Epithelial cell of proximal tubule (primary cell): ENCODE measurements at places on chromosomes 7 and 10.
A peak's percentile ranks its signal among the peaks of the same experiment; 100 is the strongest.

DNA sequence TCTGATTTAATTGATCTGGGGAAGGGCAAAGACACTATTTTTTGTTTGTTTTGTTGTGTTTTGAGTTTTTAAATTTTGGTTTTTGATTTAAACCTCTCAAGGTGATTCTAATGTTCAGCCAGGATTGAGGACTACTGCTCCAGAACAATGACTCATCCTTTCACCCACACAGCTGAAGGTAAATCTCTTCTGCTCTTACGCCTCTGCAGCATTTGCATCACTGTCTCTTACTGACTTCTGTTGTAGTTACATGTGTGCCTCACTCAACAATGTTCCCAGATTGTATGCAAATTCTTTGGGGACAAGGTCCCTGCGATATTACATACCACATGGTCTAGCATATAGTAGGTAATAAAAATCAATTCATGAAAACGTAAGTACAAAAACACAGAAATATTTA lies 467.5 kb upstream of the LRRN3 start:
- DNase-seq, result no peak

DNA sequence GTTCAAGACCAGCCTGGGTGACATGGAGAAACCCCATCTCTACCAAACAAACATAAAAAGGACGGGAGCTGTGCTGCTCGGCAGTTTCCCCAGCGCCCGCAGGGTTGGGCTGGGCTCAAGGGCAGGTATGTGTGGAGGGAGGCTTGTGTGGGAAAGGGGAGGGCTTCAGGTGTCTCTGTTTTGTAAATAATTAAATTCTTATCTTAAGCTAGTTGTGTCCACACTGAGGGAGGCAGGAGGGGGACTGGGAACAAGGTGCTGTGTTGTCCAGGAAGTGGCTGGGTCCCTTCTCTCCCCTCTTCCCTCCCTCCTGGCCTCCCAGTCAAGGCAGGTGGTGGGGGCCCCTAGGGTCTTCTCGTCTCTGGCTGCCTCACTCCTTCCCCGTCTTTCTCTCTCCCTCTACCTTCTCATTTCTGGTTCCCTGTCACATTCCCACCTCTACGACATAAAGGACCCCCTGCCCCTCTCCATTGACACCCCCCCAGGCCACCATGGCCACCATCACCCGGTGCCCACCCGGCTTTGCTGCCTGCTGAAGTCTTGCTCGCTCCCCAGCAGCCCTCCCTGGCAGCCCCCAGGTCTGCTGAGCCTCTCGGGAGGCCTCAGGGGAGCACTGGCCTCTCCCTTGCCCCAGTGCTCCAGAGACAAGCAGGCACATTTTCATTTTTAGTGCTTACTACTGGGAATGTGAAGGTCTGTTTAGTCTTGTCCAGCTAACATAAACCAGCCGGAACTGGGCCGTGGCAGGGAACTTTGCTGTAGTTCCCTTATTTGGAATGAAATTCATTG lies 19.3 kb downstream of the NEURL1 start:
- no peak for DNase-seq

DNA sequence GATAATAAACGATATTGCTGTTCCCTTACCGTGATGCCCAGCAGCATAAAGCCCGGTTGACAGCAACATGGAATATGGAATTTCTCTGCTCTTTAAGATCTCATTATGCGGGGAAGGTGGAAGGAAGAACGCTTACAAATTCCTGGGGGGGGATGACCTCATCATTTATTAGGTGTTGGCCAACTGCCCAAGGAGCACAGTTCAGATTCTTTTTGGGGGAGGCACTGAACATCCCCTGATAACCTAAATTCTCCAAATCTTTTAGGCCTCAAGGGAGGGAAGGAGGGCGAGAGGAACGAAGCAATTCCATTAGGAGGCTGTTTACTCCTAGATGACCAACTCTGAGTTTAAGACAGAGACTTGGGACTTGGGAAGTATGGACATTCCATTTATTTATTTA lies 5.2 kb upstream of the COL26A1 start:
- no peak for DNase-seq

DNA sequence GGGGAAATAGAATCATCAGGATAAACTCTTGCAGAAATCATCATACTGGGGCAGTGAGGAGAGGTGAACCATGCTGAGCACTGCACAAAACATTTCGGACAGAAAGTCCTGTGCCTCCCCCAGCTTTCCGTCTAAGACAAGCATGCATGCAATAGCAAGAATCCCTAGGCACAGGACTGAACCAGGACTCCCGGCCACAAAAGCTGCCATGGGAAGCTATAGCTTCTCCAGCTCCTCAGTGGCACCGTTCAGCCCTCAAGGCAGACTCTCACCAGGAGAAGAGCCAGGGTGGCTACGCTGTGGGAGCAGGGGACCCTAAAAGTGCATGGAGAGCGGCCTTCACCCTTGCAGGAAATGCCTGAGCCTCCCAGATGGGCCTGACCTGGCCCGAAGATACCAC lies 70.8 kb downstream of the ASB13 start:
- no peak for DNase-seq

GRCh38 chr10:96860631-96861277 lies 28.7 kb downstream of the LCOR start:
- no peak for DNase-seq

DNA sequence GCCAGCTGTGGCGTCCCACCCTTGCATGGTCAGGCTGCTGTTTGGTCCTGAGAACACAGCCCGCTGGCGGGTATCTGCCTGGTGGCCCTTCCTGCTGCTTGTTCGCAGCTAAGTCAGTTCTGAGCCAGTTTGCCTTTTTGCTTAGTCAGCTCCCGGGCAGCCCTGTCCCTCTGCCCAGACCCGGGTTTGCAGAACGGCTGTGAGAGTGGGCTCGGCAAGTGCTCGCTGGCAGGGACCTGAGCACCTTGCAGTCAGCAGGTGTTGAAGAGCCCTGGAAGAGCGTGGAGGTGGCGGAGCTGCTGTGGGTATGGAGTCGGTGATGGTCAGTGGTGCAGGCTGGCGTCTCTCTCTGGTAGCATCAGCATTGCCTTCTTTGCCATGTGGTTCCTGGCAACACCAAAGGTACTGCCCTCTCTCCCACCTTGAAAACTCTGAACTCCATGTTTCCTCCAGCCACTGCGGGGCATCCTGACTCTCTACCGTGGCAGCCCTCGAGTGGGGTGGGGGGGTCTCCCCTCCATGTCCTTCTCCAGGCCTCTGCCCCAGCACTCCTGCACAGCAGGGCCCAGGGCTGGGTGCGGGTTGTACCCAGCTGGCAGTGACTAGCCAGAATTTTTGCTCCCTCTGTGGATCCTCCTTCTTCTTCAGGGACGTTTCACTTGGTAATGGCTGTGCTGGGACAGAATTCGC lies 4.6 kb downstream of the INPP5A start:
- DNase-seq, result no peak

GRCh38 chr10:9910446-9910845 lies 1107.2 kb upstream of the CELF2 start:
- no peak for DNase-seq

GRCh38 chr7:87359366-87359765 lies 13.9 kb downstream of the CROT start:
- DNase-seq, result peak; percentile 35

DNA sequence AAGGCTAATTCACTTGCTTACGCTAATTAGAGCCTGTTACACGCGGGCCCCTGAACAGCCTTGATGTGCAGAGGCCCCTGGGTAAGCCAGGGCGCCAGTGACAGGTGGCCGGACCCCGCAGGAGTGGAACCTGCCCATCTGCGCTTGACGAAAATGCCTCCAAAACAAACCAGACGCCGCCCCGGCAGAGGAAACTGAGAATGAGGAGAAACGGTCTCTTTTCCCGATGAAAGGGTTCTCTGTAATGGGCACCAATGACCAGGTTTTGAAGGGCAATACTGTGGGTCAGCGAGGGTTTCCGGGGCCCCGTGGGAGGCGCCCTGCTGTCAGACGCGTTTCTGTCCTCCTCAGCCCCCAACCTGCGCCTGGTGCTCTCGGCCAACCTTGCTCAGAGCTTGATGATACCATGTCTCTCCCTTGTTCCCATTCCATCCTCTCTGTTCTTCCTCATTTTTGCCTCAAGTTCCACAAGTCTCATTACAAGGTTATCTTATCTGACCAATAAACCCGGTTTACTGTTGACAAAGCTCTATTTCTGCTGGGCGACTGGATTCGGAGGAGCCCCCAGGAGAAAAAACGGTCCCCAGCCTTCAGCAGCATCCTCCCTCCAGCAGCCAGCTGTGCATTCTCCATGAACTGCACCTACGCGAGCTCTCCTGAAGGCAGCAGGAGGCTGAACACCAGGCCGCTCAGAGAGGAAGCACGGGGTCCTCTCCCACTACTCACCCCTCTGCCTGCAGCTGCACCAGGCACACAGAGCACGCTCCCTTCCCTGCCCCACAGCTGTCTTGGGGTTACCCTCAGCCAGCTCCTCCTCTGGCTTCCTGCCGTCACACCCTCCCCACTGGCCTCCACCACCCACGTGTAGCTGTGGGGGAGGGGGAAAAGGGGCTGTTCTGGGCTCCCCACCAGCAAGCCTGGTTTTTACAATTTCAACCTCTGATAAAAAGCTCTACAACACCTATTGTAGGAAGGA lies 202.0 kb downstream of the MAD1L1 start:
- no peak for DNase-seq

DNA sequence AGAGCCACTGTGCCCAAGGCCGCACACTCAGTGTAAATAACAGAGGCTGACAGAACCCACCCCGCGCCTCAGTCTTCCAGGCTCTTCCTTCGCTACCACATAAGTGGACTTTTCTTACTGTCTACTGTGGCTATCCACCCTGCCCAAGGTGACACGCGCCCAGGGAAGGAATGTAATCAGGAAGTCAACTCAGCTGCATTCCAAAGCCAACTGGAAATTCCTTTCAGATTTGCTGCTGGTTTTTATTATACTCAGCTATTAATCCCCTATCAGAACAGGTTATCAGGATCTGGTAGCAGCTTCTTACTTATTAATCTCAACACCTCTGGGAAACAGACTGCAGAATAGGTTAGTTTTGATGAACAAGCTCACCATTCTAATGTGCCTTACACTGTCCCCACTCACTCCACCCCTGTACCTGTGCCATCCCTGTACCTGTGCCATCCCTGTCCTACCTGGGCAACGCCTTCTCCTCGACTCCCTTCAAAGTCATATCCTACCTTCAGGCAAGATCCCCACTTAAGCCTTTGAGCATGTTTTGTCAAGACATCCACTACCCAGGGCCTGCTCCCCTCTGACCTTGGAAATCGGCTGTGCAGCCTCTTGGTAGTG lies 90.7 kb downstream of the NHLRC2 start:
- DNase-seq, result peak; percentile 32

GRCh38 chr10:122513053-122513452 lies 47.5 kb upstream of the DMBT1 start:
- no peak for DNase-seq

GRCh38 chr7:16431646-16432424 lies 10.5 kb upstream of the CRPPA start:
- no peak for DNase-seq

DNA sequence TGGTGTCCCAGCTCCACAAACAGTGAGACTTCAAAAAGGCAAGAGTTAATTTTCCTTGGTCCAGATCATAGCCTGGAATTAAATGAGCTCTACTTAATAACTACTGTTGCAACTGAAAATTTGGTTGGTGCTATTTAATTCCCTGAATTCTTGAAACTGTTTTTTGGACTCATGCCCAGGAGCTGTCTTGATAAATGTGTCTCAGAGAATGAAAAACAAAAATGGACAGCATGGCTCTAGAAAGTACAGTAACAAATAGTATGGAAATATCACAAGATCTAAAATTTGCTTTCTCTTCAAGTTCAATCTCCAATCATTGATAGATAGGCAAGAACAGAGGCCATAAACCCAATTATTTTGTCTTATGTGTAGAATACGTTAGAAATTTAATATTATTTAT lies 42.5 kb downstream of the CCDC71L start:
- no peak for DNase-seq

DNA sequence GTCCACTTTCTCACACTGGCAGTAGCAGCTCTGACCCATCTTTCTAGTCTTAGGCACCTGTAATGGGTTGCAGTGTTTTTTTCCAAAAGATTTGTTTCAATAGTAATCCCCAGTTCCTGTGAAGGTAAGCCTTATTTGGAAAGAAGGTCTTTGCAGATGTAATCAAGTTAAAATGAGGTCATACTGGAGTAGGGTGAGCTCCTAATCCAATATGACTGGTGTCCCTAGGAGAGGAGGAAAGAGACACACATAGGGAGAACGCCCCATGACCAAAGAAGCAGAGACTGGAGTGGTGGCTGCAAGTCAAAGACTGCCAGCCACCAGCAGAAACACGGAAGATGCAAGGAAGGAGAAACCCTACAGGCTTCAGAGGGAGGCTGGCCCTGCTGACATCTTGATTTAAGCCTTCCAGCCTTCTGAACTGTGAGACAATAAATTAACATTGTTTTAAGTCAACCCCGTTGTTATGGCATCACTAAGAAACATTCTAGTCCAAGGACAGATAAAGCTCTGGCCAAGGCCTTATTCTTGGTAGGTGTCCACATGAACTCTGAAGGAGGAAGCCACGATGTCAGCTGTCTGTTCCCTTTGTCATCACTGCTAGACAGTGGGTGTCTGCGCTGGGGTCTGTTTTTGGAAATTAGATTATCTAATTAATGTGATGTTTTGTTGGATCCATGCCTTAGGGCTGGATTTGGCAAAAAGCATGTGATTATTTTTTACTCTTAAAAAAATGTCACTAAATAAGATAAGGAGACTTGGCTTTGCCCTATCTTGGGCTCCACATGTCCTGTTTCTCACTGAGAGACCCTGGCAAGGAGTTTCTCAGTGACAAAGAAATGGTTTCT lies 214.9 kb downstream of the KCNMA1 start:
- DNase-seq, result no peak

DNA sequence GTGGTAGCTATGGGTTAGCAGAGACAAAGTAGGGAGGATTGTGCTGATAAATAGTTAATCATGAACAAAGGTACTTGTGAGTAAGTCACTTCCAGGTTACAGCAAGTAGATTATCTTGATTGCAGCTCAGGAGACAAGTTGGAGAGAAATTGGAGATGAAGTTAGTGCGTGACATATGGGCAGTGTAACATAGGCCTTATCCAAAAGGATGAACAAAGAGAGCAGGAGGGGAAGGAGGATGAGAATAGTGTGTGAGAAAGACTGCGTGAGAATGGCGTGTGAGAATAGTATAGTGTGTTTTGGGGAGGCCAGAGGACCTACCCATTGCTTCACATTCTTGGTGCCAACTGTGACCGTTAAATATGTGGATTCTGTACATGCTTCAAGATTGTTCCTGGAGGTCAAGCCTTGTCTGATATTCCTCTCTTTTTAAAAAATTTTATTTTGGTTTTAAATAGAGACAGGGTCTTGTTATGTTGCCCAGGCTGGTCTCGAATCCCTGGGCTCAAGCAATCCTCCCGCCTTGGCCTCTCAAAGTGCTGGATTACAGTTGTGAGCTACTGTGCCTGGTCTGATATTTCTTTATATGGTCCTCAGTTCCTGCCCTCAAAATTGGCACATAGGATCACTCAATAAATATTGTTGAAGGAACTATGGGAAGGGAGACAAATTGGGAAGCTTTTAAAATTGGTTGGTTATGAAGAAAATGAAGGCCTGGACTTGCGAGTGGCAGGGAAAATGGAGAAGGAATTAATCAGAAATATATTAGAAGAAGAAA lies 3.2 kb downstream of the VCL start:
- DNase-seq, result no peak

GRCh38 chr7:87497482-87497881 lies 22.0 kb upstream of the ABCB4 start:
- DNase-seq, result no peak
